ENCODE measurements at places on chromosomes 11 and 22. TPM values are rescaled to one million over a fixed set of nuclear protein-coding genes. Genes with fewer than 3 reads are reported as not detected.

GRCh38 chr22:38289583-38290082 lies 16.8 kb upstream of the TMEM184B start:
- DNase-seq: no peak

- peak; percentile 89 for DNase-seq
Observed at GRCh38 chr11:114799476-114799875, 121.1 kb downstream of the NXPE2 start.

DNA sequence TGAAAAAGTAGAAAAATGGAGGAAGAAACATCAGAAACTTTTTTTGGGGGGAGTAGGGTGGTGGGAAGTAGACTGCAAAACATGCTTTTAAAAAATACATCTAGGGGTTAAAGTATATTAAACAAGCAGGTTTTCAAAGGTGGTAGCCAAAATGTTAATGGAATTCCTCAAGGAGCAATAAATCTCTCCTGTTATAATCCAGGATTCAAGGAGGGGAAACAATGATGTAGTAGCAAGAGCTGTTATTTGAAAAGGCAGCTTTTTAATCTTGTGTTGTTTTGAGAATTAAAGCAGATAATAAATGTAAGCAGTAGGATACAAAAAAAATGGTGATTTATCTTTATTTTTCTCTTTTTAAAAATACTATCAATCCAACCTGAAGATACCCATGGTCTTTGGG lies 736.5 kb upstream of the CCDC90B start:
- DNase-seq: no peak

Gene CDC42EP2
- total RNA-seq: 19.0 TPM

- DNase-seq: no peak
Observed at GRCh38 chr11:45482331-45482730, 183.1 kb downstream of the CHST1 start.

DNA sequence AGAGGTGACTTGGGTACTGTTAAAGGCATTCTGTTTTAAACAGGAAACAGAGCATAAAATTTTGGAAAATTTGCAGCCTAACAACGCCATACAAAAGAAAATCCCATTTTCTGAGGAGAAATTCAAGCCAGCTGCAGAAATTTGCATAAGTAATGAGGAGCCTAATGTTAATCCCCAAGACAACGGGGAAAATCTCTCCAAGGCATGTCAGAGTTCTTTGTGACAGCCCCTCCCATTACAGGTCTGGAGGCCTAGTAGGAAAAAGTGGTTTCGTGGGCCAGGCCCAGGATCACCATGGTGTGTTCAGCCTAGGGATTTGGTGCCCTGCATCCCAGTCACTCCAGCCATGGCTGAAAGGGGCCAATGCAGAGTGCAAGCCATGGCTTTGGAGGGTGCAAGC lies 1333.1 kb upstream of the TENM4 start:
- DNase-seq: no peak

GRCh38 chr11:128680906-128681305 lies 13.0 kb upstream of the FLI1 start:
- no peak for DNase-seq

DNA sequence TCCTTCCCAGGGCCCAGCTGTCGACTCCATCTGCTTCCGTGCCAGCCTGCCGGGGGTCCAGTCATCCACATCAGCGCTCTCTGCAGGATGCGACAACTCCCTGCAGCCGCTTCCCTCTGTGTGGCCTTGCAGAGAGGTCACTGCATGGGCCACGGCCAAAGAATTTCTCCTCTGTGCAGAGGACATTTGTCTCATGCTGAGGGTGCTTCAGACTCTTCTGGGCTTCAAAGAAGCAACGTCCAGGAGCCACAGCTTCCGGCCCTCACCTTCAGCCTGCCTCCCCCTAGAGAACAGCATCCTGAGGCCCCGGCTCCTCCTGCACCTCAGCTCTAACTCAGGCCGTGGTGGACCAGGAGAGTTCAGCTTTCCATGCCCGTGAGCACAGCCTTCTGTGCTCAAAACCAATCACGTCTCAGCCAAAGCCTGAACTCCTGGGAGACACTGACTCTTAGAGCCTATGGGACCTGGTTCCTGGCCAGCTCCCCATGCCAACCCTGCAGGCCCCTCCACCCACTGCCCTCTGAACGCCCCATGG lies 258.9 kb downstream of the BRD1 start:
- DNase-seq: no peak
